ENCODE measurements at places on chromosomes 13 and 19. TPM values are rescaled to one million over a fixed set of nuclear protein-coding genes. Genes with fewer than 3 reads are reported as not detected.

The FPR3 gene
- total RNA-seq = 0.31 TPM

The FOXA3 gene
- not detected for total RNA-seq

GRCh38 chr19:33248553-33248953 lies 22.9 kb upstream of the SLC7A10 start:
- no peak for DNase-seq

The HRC gene
- 0.47 TPM for total RNA-seq

- DNase-seq = no peak
These were observed 18.2 kb upstream of the ZNF460 start for GRCh38 chr19:57262044-57262443.

- DNase-seq = no peak
These were observed 2.9 kb downstream of the CD70 start for GRCh38 chr19:6587998-6588507.

DNA sequence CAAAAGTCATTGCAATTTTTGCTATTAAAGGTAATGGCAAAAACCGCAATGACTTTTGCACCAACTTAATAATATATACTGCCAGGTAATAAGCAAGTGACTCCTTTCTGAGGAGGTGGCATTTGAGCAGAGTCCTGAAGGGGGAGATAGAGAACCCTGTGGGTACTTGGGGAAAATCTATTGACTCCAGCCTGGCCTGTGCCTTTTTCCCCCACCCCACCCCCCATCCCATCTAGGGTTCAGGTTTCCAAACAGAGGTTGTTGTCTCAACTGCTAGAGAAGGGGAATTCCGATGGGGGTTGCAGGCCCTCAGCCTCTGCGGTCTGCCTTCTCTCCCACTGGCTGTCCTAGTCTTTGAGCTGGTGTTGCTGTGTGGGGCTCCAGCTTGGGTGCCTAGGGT lies 11.5 kb downstream of the S1PR2 start:
- no peak for DNase-seq

GRCh38 chr19:17491287-17491686 lies 20.2 kb upstream of the PGLS start:
- DNase-seq = no peak

DNA sequence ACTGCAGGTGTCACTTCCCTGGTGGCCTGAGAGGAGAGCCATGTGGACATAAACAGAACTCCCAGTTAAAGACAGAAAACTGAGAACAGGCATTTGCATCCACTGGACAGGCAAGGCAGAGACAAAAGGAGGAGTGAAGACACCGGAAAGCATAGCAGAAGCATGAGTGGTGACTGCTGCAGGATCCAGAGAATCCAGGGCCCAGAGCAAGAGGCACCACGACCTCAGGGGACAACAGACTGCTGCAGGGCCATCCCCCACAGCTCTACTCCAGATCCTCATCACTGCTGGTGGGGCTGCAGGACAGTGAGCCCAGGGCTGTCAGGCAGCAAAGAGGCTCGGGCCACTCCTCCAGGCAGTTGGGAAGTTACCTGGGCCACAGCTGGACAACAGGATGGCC lies 14.5 kb upstream of the ISYNA1 start:
- DNase-seq = no peak

DNA sequence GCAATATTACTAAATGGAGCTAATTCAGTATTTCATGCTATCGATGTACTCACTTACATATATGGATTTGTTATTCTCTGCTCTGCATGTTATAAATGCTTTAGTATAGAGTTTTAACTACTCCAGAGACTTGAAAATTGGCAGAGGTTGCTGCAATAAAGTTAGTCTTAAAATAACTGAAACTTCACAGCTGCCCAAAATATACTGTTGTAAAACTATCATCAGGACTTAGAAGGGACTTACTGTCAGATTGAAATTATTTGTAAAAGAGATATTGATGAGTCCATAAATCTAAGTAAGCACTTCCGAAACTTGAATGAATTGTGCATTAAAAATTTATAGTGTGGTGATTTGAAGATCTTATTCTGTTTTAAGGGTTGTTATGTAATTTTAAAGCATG lies 1178.2 kb upstream of the PCDH20 start:
- DNase-seq = no peak

GRCh38 chr19:33629826-33630375 lies 8.1 kb downstream of the CHST8 start:
- DNase-seq = no peak

GRCh38 chr13:51998723-51999509 lies 12.3 kb downstream of the ATP7B start:
- no peak for DNase-seq

DNA sequence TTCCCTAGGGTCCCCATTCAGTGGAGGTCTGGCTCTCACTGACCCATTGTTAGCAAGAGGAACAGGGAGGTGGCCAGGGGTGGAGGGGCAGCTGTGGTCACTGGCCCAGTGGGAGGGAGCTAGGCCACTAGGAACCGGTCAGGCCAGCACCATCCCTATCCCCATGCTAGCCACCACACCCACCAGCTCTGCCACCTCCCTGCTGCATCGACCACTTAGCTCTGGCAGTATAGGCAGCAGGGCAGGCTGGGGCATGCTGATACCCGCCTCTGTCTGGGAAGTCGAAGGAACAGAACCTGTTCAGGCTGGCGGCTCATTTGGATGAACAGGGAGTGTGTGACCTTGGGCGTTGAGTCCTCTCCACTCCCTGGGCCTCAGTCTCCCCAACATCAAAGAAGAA lies 4.7 kb downstream of the PPP1R13L start:
- no peak for DNase-seq

DNA sequence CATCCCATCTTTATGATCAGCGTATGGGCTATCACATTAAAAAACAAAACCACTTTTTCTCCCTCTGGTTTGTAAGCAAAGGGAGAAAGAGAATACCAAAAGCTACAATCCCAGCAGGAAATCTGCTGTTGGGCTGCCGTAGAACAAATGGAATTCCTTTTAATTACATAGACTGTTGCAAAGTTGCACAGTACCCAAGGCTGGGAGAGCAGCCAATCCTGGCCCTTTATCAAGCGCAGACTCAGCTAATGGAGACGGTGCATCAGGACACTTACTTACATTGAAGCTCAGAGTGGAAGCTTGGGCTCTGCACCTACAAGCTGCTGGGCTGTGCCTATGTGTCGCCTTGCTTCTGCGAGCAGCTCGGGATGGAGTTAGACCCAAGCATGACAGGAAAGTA lies 15.2 kb downstream of the CCNA1 start:
- DNase-seq = no peak

The CACNA1A gene
- total RNA-seq = 31.4 TPM

GRCh38 chr19:39363901-39364457 lies 21.8 kb downstream of the SAMD4B start:
- DNase-seq = peak; percentile 80

The ITGBL1 gene
- 1.1 TPM for total RNA-seq

GRCh38 chr19:47209319-47210179 lies 21.4 kb downstream of the BBC3 start:
- DNase-seq = no peak

The SHISA7 gene
- 4.2 TPM for total RNA-seq

The YJEFN3 gene
- total RNA-seq = 1.6 TPM

GRCh38 chr13:46361276-46361934 lies 25.6 kb downstream of the RUBCNL start:
- no peak for DNase-seq

- no peak for DNase-seq
These were observed 303.9 kb downstream of the SLITRK5 start for GRCh38 chr13:87975035-87975434.

- DNase-seq = no peak
These were observed 105.5 kb downstream of the MBNL2 start for GRCh38 chr13:97327506-97328221.

DNA sequence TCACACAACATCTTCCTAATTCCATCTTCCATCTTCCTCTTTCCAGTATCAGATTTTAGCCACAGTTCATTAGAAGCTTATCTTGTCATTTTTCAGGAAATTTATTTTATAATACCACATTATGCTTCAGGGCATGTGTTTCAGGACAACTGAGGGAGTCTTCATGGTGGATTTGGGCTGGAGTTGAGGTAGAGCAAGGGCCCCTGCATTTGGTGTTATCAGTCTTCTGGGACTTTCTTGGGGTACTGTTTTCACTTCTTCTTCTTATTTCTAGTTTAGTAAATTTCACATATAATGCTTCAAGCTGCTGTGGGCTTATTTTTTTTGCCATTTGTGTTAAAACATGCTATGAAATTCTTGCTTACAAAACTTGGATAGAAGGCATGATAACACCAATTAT lies 188.7 kb downstream of the LHFPL6 start:
- DNase-seq = no peak

DNA sequence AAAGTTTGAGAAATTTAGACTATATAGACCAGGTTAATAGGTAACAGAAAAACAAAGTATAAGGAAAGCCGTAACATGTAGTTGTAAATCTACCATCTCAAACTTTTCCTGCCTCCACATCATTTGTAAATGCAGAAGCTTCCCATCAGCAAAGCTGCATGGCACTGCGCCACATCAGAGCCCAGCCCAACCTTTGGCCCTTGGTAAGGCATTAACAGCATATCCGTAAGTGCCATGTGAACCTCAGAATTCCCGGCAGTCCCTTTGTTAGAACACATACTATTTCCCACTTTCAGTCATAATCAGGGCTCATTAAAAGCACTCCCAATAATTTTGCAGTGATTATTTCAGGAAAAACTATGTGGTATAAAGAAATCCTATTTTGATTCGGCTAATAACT lies 51.6 kb downstream of the MPHOSPH8 start:
- no peak for DNase-seq

- DNase-seq = peak; percentile 37
These were observed 38.0 kb upstream of the DOCK9 start for GRCh38 chr13:99015606-99016490.

DNA sequence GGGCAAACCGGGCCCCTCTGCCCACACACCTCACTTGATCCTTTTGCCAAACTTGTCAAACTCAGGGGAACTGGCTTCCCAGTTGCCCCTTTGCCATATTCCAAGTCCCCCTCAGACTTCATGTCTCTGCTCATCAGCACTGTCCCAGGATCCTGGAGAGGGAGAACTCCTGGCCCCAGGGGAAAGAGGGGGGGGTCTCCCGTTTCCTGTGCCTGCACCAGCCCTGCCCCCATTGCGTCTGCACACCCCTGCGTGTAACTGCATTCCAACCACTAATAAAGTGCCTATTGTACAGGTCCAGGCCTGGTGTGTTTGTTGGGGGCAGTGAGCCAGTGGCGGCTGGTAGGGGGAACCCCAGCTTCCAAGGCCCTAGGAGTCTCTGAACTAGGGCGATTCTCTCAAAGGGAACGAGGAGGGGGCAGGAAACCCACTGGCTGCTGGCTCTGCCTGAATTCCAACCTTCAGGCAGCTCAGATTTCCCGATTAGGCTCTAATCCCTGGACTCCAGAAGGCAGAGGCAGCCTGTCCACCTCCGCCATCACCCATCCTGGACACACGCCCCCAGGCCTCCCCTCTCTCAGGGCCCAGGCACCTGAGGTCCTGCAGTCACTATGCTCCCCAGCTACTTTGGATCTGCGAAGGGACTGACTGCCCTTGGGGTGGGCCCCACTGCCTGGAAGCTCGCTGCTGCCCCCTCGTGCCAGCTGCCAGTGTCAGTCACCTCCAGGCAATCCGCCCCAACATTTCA lies 9.7 kb upstream of the ILF3 start:
- DNase-seq = peak; percentile 48

GRCh38 chr19:30663611-30664174 lies 291.5 kb downstream of the ZNF536 start:
- no peak for DNase-seq

The CYP4F8 gene
- total RNA-seq = not detected

The ZNF575 gene
- 0.62 TPM for total RNA-seq

The MUC16 gene
- not detected for total RNA-seq

DNA sequence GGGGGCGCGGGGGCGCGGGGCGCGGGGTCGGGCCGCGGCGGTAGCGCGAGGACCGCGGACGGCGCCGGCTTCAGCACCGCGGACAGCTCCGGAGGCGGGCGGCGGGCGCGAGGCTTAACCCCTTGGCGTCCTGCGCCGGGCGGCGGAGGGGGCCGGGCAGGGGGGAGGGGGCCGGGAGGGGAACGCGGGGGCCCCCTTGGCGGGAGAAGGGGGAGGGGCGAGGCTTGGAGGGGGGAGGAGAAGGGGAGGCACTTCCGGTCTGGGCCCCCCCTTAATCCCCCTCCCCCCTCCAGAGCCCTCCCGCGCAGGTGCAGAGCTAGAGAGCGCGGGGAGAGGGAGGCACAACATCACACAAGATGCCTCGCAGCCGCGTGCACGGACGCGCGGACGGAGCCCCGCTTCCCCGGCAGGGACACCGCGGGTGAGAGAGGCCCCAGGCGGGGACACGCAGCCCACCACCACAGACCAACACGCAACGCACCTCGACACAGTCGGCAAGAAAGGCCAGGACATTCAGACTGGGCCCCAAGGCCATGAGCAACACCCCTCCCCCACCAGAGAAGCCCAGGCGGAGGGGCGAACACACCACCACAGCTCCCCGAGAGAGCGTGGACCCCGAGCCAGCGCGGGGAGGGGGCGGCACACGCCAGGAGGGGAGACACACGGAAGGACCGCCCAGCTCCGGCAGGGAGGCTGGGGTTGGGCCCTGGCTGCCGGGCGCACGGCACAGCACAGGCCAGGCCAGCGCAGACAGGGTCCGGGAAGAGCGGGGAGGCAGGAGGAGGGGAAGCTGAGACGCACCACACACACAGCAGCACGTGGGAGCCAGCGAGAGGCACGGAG lies 24.1 kb downstream of the SHANK1 start:
- DNase-seq = peak; percentile 32

The CDC42EP5 gene
- 1.2 TPM for total RNA-seq

The RNF225 gene
- not detected for total RNA-seq

- no peak for DNase-seq
These were observed 183.0 kb downstream of the STK24 start for GRCh38 chr13:98393873-98394272.

DNA sequence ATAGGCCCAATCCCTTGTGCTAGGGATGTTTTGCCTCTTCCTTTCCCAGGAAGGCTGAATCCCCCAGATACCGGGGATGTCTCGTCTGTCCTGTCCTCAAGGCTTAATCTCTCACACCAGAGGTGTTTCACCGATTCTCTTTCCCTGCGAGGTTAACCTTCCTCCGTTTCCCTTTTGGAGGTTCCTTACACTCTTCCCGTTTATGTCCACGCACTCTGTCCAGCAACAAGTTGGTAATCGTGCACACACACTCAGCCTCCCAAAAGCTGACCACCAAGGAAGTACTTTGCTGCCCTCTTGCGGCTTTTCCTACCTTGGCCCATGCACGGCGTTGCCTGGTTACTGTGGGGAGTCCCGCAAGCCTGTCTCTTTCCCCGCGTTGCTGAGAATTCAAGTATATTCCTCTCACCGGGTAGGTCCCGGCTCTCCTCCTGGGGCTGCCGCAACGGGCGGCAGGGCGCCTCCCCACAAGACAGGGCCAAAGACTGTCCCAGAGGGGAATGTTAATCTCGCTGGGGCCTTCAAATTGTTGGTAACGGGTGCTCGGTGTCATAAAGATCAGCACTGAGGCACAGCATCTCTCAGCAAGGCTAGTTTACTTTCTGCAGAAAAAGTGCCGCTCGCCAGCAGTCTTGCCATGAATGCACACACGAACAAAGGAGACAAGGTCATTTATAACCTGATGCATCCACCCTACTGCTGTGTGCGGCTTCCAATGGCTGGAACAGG lies 36.7 kb upstream of the CD177 start:
- no peak for DNase-seq

- DNase-seq = no peak
These were observed 3.8 kb downstream of the MYADM start for GRCh38 chr19:53871454-53871853.
